ENCODE measurements at places on chromosomes 2 and 18.

DNA sequence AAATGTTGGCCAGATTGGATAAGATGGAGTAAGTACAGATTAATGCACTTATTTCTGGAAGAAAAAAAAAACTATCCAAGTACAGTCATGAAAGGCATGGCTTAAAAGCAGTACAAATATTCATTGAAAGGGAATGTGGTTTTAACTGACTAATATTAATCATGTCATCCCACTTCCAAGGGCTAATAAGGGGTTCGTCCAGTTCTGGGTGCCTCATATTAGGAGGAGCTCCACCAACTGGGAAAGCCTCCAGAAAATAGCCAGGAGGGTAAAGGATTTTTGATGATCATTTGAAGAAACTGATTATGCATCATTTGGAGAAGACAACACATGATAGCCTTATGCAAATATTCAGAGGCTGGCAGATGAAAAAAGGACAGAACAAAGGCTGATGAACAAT is 115.2 kb upstream of the ARL5A start:
- DNase-seq: no peak

GRCh38 chr2:189137519-189137918 is 42.0 kb downstream of the COL5A2 start:
- no peak for DNase-seq

DNA sequence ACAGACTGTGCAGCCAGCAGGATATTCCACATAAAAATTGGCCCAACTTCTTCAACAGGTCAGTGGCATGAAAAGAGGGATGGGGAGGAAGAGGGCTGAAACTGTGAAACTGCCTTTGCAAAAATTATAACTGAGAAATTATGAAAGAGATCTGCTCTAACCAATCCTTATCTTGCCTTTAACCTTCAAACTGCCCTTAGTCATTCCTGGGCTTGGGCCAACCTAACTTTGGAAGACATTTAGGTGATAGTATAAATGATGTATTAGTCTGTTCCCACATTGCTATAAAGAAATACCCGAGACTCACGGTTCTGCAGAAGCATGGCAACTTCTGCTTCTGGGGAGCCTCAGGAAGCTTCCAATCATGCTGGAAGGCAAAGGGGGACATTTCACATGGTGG is 74.5 kb downstream of the RPL31 start:
- no peak for DNase-seq

GRCh38 chr2:206423147-206423546 is 20.2 kb upstream of the ADAM23 start:
- DNase-seq: no peak

DNA sequence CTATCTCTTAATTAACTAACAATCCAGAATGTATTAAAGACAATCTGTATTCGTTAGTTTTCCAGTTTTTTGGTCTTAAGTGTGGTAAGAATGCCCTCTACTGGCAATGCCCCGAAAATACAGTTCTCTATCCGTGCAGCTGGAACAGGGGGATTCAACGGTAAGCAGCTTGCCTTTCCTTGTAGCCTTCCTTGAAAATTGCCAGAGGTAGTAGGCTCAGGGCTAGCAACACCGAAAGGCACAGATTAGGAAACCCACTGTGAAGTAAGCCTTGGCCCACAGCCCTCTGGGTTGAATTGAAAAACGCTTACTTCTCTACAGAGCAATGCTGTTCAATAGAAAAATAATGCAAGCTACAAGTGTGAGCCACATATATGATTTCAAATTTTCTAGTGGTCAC is 17.1 kb upstream of the VPS4B start:
- DNase-seq: peak; percentile 70

DNA sequence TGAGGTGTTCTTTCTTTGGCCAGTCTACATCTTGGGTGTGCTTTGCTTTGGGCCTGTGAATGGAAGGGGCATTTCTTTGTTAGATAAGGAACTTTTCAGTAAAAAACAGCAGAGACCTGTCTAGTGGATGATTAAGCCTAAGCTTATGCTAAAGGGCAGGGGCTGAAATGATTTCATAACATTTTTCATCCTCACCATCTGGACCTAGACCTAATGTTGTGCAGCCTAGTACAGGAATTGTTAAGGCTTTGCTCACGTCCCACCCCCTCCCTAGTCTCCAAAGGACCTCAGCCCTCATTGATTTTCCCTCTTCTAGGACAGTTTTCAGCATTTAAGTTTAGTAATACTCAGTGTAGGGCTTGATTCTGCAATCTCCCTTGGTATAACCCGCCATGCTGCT is 111.8 kb downstream of the PRKCE start:
- no peak for DNase-seq

DNA sequence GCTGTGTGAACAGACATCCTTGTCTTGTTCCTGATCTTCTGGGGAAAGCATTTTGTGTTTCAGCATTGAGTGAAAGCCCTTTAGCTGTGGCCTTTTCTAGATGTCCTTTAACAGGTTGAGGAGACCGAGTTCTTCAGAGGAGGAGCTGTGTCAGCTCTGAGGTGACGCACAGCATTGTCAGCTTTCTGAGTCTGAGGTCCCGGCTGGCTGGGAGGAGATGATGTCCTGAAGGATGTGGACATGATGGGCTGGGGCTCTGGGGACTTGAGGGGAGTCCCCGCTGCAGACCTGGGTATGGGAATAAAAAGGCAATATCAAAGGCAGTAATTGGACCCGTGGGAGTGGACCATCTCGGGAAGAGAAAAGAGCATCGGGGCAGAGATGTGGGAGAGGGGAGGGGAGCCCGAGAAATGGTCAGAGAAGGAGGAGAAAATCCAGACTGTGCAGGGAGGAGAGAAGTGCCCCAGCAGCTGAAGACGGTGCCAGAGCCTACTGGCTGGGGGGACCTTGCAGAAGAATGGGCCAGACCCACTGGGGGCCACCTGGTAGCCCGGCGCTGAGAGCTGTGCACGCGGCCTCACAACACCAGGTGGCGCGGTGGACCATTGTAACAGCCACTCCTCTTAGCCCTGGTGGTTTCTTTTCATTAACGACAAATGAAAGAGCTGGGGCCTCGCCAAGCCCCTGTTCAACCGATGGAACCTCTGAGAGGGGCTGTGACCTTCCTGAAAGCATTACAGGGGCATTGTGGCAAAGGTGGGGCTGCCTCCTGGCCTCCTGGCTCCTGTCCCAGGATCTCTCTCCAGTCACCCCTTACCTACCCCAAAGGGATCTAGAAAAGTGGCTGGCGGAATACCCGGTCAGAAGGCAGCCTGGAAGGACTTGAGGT is 61.6 kb downstream of the ST3GAL5 start:
- peak; percentile 32 for DNase-seq

- no peak for DNase-seq
Measured at GRCh38 chr2:1134629-1135028, 184.0 kb downstream of the SNTG2 start.

GRCh38 chr2:85978883-85979780 is 90.3 kb upstream of the ST3GAL5 start:
- DNase-seq: no peak

DNA sequence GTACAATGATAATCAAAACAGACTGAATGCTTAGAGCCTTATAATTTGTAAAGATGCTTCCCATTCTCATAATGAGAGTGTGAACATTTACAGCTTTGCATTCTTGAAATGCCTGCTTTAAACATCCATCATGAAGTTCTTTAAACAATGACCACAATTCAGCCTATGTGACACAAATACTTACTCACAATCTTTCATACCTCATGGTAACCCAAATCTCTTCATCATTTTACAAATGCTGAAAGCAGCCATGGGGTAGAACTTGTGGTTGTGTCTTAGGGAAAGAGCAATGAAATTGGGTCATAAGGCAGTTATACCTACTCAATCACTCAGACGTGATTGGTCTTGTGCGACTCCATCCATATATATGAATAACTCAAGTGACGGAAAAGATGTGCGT is 140.7 kb downstream of the RND3 start:
- no peak for DNase-seq

GRCh38 chr2:190911813-190912212 is 31.2 kb downstream of the GLS start:
- DNase-seq: no peak

DNA sequence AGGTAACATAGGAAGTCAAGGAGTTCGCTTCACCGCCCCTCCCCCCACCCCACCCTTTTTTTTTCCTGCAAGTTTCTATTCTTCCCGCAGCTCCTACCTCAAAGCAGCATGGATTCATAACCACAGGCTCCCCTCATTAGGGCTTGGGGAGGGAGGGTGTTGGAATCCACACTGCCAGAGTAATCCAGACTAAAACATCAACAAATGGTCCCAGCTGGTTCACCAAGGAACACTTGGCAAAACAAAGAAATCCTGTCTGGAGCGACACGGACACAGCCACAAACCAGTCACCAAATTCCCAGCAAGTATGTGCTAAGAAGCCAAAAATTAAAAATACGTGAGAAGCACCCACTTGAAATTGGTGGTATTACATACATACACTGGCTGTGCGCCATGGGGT is 106.9 kb upstream of the PPP1CB start:
- no peak for DNase-seq

DNA sequence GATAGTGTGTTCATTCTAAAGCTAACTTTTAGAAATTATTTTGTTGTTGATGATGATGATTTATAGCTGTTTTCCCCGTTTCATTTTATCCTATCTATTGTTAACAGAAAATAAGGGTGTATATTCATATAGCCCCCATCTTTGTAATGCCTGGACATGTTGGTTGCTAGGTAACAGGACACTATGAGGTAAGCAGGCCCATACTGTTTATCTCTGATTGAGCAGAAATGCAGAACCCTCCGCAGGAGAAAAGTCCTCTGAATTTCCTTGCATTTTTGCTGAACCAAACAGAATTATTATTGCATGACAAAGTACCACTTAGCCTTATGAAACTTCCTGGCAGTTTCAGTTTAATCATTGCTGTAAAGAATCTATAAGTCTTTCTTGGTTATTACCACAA is 339.4 kb downstream of the DCC start:
- no peak for DNase-seq

DNA sequence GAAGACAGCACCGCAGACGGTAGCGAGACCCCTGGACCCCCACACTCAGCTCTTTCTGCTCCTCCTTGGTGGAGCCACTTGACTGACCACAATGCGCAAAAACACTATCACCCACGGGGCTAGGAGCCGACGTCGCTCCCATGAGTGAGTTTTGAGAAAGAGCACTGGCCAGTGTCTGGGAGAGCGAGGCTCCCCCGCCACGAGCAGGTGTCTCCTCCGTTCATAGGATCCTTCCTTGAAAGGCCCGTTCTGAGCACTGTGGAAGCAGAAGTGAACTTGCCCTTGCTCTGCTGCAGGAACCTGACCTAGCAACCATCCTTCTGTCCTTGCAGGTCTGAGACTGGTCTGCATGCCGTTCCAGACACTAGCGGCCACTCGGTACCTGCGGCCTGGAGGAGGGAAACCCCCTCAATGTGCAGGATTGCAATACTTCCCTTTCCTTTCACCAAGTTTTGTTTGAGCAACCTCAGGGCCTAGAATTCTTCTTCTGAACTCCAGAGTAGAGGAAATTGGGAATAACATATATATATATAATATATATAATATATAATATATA is 12.9 kb upstream of the ZNF516 start:
- DNase-seq: no peak

DNA sequence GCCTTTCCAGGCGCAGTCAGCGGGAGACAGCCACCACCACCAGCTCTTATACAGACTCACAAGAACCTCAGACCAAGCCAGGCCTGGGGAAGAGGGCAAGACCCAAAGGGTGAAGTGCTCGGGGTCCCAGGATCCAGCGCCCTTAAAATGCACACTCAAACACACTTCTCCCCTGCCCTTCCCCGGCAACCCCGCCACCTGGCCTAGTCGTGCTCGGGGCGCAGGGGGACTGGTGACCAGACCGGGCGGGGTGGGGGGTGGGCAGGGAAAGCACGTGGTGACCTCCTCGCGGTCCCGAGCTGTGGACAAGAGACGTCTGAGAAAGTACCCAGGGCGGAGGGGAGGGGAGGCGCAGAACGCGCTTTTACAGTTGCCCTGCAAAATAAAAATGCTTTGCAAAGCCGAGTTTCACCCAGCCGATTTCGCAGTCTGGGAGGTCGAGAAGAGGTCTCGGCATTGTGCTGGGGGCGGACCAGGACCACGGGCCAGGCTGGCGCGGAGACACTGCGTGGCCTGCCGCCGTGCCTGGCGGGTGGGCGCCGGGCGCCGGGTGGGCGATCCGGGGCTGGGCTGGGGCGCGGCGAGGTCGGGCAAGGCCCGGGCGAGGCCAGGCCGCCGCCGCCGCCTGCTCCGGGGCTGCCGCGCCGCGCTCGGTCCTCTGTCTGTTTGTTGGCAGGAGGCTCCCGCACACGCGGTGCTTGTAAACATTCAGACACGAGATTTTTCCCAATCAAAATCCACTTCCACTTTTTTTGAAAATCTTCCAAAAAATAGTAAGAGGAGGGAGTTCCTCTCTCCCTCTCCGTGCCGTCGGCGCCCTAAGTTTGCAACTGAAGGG is 2.0 kb downstream of the BCL11A start:
- DNase-seq: no peak

DNA sequence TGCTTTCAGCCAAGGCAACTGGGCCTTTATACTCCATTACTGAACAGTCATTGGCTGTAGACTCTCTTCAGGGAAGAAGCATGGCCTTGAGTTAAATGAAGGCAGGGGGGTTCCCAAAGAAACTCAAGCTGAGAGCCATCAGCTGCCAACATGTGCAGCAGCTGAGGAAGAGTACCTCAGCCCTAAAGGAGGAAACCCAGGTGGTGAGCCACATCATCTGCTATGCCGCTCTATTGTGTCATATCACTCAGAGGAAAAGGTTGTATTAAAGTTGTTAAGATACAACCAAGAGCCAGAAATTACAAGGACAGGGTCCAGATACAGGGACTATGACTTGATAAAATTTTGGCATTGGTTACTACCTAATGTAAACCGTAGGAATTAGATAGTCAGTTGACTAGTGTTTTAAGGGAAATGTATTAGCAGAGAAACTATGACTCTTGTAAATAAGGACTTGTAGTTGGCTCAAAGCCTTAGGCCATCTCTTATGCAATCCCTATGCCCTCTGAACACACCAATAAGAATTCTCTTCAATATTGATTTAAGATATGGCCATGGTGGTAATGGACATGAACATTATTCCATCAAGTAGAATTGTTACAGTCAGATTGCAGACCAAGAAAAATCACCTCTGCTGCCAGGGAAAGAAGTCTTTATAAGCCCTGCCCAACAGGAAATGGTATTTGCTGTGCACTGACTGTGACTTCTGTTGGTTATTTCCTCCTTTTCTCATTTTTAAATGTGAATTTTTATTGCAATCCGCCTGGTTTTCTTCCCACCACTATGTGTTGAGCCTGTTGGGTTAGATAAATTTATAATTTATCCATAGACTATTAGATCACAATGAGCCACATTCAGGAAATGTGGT is 9.2 kb upstream of the LRPPRC start:
- no peak for DNase-seq

GRCh38 chr2:70985283-70985688 is 6.9 kb downstream of the ANKRD53 start:
- DNase-seq: no peak

Data from NT2/D1 (cell line).